Posterior cingulate gyrus (tissue), 11 donors: ENCODE measurements at places on chromosomes 2 and 18.

- DNase-seq: no peak
Measured at GRCh38 chr2:134296301-134296700, 42.4 kb downstream of the MGAT5 start.

- DNase-seq: no peak
Measured at GRCh38 chr2:159265171-159265576, 21.3 kb downstream of the WDSUB1 start.

DNA sequence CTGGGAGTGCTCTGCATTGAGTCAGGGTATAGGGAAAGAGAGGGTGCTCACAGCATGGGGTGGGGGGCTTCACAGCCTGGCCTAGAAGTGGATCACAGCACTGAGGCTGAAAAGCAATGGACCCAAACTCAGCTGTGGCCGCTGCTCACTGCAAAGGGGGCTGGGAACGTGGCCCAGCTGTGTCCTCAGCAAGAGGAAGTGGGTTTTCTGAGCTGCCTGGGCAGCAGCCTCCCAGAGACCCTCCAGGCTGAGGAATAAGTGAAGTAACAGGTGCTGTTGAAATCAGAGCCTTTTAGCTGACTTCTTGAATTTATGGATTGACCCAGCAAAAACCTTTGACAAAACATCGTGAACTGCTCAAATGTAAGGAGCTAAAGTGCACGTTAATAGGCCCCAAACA, 35.2 kb downstream of the PTGR3 start:
- DNase-seq: no peak

GRCh38 chr2:238046725-238047270, 14.0 kb upstream of the SCLY start:
- no peak for DNase-seq

DNA sequence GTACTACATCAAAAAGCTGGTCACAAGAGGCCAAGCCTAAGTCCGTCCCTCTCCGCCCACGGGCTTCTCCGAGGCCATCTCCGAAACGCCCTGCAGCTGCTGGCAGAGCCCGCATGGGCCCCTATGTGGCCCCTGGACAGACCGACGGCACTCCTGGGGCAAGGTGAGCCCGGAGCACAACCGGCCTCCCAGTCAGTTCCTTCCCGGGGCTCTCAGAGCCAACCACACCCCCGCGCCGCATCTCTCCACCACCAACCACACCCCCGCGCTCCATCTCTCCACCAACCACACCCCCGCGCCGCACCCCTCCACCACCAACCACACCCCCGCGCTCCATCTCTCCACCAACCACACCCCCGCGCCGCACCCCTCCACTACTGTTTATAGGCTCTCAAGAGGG, 93.5 kb downstream of the ZNF516 start:
- DNase-seq: no peak

- no peak for DNase-seq
Measured at GRCh38 chr2:159209341-159210306, 76.9 kb downstream of the WDSUB1 start.

- no peak for DNase-seq
Measured at GRCh38 chr2:144504218-144504641, 15.7 kb downstream of the ZEB2 start.

DNA sequence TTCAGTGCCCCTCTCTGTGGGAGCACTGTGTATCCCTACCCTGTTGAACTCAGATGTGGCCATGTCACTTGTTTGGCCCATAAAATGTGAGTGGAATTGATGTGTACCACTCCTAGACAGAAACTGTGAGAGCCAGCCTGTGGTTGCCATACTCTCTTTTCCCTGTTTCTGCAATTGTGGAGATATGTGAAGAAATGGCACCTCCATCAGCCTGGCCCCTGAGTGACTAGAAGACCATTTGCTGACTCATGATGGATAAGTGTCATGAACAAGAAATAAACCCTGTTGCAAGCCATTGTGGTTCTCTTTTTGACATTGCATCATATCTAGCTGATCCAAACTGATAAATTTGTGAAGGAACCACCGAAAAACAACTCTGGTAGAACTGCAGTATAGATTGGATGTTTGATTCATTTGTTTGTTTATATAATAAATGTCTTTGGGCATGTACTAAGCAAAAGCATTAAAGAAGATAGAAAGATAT, 214.5 kb upstream of the FBXO11 start:
- no peak for DNase-seq

- no peak for DNase-seq
Measured at GRCh38 chr18:9995631-9996030, 81.8 kb downstream of the VAPA start.

GRCh38 chr18:12595571-12596255, 62.2 kb downstream of the SPIRE1 start:
- DNase-seq: no peak

GRCh38 chr2:16522031-16522831, 143.4 kb downstream of the CYRIA start:
- DNase-seq: no peak

DNA sequence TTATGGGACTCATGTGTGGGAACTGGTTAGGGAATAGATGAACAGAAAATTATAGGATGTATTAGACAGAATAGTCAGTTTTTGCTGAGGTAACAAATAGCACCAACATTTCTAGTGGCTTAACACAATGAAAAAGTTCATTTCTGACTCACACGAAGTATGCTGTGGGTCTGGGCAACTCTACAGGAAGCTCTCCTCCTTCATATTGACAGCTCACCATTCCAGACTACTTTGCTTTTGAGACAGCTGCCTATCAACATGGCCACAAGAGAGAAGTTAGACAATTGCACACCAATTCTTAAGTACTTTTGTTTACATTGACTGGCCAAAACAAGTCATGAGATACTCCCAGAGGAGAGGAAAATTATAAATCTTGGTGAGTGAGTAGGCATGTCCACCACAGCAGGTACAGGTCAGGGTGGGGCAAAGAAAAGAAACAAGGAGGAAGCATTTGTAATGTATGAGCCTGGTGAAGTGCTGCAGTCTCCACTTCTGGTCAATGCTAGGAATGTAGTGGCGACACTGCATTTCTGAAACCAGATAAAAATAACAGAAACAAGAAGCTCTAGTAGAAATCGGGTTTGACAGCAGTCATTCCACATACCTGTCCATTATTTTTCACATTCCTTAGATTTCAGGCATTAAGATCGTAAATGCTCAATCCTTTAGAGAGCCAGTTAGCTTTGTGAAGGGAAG, 141.6 kb downstream of the ICOS start:
- DNase-seq: no peak

GRCh38 chr2:128196026-128196425, 105.0 kb downstream of the UGGT1 start:
- DNase-seq: no peak

DNA sequence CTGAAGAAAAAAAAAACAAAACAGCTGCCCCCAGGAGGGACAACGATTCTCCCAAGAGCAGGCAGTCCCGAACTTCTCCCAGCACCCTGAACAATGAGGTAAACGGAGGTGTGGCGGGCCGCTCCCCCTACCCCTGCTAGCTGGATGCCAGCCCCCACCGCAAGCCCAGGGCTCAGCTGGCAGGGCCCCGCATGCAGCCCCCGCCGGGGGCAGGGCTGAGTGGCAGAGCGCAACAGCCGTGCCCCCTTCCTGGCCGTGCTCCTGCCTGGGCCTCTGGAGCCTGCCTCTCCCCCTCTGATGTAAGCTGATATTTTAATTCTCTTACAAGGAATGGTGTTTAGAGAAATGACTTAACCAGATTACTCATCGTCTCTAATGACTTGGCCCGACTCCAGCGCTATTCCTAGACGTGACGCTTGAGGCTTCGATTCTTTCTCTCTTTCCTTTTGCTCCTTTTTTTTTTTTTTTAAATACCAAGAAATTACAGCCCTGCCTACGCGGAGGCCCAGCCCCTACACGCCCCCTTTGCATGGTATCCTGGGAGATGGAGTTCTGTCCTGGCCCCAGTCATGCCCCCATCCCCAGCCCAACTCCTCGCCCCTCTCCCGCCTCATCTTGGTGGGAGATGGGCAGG, 4.6 kb upstream of the ARID5A start:
- peak; percentile 37 for DNase-seq

GRCh38 chr2:179938026-179938425, 69.1 kb downstream of the CWC22 start:
- DNase-seq: no peak

DNA sequence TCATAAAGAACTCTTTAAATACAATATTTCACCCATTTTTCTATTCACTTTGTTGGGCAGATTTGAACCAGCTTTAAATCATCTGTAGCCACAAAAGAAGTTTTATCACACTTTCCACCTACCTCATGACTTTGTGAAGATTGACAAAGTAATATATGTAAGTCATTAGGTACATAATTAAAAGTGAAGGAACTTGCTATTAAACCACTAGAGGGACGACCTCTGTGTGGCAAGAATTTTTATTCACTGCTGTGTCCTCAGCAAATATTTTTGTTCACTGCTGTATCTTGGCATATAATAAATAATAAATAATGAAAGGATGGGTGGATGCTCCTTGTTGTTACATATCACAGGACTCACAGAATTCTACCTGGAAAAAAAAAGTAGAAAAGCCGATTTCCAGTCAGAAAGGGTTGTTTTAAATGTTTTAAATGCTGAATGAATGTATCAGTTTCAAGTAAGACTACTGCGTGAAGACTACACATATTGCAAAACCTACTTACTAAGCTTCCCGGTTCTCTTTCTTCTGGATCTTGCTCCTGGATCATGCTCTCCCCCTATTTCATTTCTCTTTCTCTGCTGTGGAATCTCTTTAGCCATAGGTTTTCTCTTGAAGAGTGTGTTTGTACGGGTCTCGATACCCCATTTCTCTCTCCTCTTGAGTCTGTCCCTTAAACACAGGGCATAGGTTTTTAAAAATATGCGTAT, 44.8 kb downstream of the KCMF1 start:
- no peak for DNase-seq

- DNase-seq: no peak
Measured at GRCh38 chr18:79698668-79699335, 19.2 kb downstream of the CTDP1 start.

DNA sequence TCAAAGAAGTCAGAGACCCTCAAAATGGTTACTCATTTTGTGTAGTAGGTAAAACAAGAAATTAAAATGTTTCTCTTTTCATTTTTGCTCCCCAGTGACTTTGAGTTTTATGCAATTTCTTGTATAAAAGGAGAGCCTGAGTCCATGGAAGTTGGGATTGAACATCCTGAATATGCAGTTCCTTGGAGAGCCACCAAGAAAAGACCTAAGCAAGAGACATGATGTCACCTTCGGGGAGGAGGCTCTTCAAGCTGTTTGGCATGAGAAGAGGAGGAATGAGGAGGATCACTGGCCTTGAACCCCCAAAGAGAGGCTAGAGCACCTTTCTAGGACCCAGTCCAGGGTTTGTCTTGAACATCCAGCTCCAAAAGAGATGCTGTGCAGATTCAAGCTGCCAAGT, 83.5 kb upstream of the STPG4 start:
- no peak for DNase-seq

GRCh38 chr2:142973822-142974207, 96.4 kb downstream of the KYNU start:
- DNase-seq: no peak

- DNase-seq: peak; percentile 75
Measured at GRCh38 chr2:95372845-95373244, 29.7 kb upstream of the FAHD2A start.

GRCh38 chr2:197497326-197497725, 2.3 kb downstream of the HSPD1 start:
- DNase-seq: no peak

- DNase-seq: no peak
Measured at GRCh38 chr2:2960441-2961133, 417.0 kb downstream of the EIPR1 start.

GRCh38 chr2:54599326-54599710, 124.1 kb upstream of the EML6 start:
- no peak for DNase-seq

GRCh38 chr18:62399781-62400308, 74.7 kb downstream of the TNFRSF11A start:
- DNase-seq: no peak

DNA sequence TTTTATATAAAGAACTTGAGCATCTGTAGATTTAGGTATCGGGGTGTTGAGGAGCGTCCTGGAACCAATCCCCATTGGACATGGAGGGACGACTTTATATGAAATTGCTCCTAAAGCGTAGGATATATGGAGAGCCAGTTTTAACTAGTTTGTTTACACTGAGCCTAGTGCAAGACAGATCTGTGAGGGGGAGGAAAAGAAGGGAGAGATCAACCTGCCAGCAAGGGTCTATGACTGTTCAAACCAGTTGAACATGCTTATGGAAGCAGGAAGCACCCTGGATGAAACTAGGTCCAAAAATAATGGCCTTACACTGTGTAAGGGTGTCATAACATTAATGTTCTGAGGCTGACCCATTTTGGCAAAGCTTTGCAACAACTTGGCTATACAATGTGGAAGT, 34.0 kb upstream of the SLC40A1 start:
- DNase-seq: no peak

GRCh38 chr2:7007488-7007845, 90.3 kb downstream of the RNF144A start:
- no peak for DNase-seq

GRCh38 chr2:124088616-124089015, 63.5 kb downstream of the CNTNAP5 start:
- no peak for DNase-seq

GRCh38 chr2:69279931-69280681, 106.9 kb downstream of the GFPT1 start:
- no peak for DNase-seq

DNA sequence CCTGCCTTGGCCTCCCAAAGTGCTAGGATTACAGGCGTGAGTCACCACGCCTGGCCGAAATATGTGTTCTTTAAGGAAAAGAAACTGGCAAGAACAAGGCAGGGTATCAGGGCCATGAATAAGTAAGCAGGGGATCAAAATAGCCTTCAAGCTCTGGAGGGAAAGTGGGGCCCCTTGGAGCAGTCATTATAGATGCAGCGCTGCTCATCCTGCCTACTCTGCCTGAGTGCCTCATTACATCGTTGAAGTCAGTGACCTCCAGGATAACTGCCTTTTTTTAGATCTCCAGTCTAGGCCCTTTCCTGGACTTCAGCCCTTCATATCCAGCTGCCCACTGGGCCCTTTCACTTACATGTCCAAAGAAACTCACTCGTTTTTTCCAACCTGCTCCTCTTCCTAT, 69.8 kb upstream of the PPM1B start:
- no peak for DNase-seq

- DNase-seq: peak; percentile 72
Measured at GRCh38 chr2:88764850-88765153, 73.3 kb downstream of the RPIA start.

DNA sequence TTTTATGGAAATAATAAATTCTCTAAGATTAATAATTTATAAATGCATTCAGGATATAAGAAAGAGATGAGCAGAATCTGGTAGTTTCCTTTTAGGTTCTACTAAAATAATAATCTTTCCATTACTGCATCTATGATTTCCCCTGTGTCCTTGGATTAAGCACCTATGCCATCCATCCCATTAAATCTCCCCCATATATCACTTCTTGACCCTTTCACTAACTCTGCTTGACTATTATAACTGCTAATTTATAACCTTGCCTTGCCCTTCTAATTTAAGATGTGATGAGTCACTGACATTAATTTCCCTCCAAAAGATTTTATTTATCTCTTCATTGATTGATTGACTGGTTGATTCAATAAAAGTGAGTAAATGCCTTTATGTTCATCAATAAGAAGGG, 348.3 kb upstream of the LRATD1 start:
- DNase-seq: no peak
